ENCODE measurements at places on chromosomes 5 and 9. TPM values are rescaled to one million over a fixed set of nuclear protein-coding genes. Genes with fewer than 3 reads are reported as not detected.

Gene RALGPS1
- total RNA-seq: 15.3 TPM

- DNase-seq: peak; percentile 19
- H3K36me3 ChIP-seq: no peaks in the 10 kb centered on the region
- H3K27me3 ChIP-seq: no peaks in the 10 kb centered on the region
- peaks cover 45% of the 10 kb centered on the region for H3K4me1 ChIP-seq
- no peak overlapping the region for H3K4me3 ChIP-seq
These were observed 102.3 kb downstream of the ENC1 start for GRCh38 chr5:74538206-74538661.

DNA sequence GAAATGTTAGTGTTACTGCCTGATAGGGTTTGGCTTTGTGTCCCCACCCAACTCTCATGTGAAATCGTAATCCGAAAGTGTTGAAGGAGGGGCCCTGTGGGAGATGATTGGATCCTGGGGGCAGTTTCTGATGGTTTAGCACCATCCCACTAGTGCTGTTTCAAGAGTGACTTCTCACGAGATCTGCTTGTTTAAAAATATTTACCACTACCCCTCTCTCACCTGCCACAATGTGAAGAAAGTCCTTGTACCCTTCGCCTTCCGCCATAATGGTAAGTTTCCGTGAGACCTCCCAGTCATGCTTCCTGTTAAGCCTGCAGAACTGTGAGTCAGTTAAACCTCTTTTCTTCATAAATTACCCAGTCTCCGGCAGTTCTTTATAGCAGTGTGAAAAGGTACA, 2.6 kb upstream of the RFX3 start:
- no peak overlapping the region for H3K4me3 ChIP-seq
- no peak overlapping the region for H3K27ac ChIP-seq
- no peaks in the 10 kb centered on the region for H3K36me3 ChIP-seq
- no peak for DNase-seq

Gene ZNF483
- 6.7 TPM for total RNA-seq

GRCh38 chr9:89915187-89915586, 310.4 kb downstream of the GADD45G start:
- H3K36me3 ChIP-seq: no peaks in the 10 kb centered on the region
- no peak overlapping the region for H3K4me3 ChIP-seq
- H3K27me3 ChIP-seq: no peaks in the 10 kb centered on the region

DNA sequence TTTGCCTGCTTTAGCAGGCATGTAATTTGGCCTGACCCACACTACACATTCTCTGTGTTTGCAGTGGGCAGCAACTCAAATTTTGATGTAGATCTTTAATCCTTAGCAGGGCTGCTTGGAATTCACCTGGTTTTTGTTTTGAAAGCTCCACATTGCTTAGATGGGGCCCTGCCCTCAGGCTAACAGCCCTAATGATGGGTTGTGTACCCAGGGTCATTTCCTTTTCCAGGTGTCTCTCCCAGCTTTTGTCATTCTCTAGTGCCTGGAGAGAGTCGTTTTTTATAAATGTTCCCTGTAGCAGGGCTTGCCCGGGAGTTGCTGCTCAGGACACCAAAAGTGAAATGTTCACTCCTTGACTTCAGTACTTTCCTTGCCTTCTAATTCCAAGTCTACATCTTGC, 126.3 kb downstream of the TRIO start:
- no peaks in the 10 kb centered on the region for H3K27me3 ChIP-seq
- H3K27ac ChIP-seq: peak overlapping the region; percentile 40
- no peaks in the 10 kb centered on the region for H3K36me3 ChIP-seq
- DNase-seq: no peak

DNA sequence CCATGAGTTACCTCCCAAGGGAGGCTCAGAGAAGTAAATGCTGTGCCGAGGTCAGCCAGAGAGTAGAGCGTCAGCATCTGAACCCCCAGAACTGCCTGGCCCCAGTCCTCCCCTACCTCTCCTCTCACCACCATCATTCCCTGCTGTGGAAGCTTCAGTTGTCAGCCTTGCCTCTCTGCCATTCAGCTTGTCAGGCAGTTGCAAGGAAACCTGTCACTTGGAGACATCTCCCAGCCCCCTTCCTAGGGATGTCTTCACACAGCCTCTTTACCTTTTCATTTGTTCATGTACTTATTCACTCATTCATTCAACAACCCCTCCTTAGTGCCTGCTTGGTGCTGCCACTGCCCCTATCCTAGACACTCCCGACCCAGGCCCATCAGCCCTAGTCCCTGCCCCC, 2.1 kb downstream of the RGS14 start:
- no peak overlapping the region for H3K27ac ChIP-seq
- no peaks in the 10 kb centered on the region for H3K27me3 ChIP-seq
- no peak overlapping the region for H3K4me3 ChIP-seq
- DNase-seq: no peak
- peaks cover 18% of the 10 kb centered on the region for H3K4me1 ChIP-seq

Gene ANXA1
- 37.9 TPM for total RNA-seq

Gene CDH9
- total RNA-seq: not detected

DNA sequence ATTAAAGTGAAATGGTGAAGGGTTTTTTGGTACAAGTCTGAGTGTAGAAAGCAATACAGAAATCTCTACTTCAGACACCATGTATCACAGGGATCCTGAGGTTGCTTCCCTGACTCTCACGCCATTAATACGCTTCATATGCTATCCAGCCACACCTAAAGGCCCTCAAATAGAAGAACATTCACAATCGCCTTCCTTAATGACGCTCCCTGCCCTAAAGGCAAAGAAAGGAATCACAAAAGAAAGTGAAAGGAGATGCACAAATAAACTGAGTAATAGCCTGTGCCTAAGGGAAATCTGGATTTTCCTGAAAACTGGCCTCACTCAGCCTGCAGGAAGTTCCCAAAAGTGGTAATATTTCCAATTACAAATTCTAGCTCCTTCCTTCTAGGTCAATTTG, 1002.7 kb upstream of the DMAC1 start:
- no peak overlapping the region for H3K4me3 ChIP-seq
- H3K27ac ChIP-seq: no peak overlapping the region
- no peaks in the 10 kb centered on the region for H3K36me3 ChIP-seq
- no peaks in the 10 kb centered on the region for H3K4me1 ChIP-seq
- H3K27me3 ChIP-seq: no peaks in the 10 kb centered on the region

GRCh38 chr9:23636199-23636598, 189.8 kb downstream of the ELAVL2 start:
- H3K4me1 ChIP-seq: no peaks in the 10 kb centered on the region
- no peak overlapping the region for H3K4me3 ChIP-seq

- no peak overlapping the region for H3K27ac ChIP-seq
- H3K4me3 ChIP-seq: no peak overlapping the region
- no peaks in the 10 kb centered on the region for H3K27me3 ChIP-seq
- no peaks in the 10 kb centered on the region for H3K4me1 ChIP-seq
These were observed 78.3 kb downstream of the SMIM23 start for GRCh38 chr5:171863935-171864334.

DNA sequence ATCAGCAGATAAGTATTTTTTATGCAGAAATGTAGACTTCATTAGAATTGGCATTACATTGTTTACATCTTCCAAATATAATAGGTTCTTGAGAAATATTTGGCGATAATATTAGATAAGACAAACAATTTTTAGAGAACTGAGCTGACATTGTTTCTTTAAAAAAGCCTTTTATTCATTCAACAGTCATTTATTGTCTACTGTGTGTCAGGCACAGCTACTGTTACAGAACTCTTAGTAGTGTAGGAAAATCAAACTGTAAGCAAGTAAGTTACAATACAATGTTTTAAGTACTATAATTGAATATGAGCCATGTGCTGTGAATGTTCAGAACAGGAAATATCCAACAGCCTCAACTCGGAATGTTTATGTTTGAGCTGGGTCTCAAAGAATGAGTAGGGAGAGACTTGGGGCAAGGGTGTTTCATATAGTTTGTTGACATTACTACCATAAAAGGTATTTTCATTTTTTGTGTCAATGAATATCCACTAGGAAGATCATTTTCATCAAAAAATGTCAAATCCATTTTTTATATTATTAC, 114.0 kb downstream of the CDC42SE2 start:
- H3K4me1 ChIP-seq: peaks cover 41% of the 10 kb centered on the region
- no peaks in the 10 kb centered on the region for H3K27me3 ChIP-seq
- DNase-seq: no peak

GRCh38 chr9:10479172-10479571, 133.6 kb downstream of the PTPRD start:
- H3K4me1 ChIP-seq: no peaks in the 10 kb centered on the region
- DNase-seq: no peak
- no peaks in the 10 kb centered on the region for H3K27me3 ChIP-seq
- H3K27ac ChIP-seq: no peak overlapping the region
- no peaks in the 10 kb centered on the region for H3K36me3 ChIP-seq
- no peak overlapping the region for H3K4me3 ChIP-seq

Gene PCDHB12
- 2.0 TPM for total RNA-seq

Data from body of pancreas (tissue), 4 donors.